Stimulated activated CD4-positive, alpha-beta T cell treated with anti-CD3 and anti-CD28 coated beads, Interleukin-15, amount 100 ng/mL, for 1 hour (primary cell): ENCODE measurements at places on chromosomes 4 and X.

DNA sequence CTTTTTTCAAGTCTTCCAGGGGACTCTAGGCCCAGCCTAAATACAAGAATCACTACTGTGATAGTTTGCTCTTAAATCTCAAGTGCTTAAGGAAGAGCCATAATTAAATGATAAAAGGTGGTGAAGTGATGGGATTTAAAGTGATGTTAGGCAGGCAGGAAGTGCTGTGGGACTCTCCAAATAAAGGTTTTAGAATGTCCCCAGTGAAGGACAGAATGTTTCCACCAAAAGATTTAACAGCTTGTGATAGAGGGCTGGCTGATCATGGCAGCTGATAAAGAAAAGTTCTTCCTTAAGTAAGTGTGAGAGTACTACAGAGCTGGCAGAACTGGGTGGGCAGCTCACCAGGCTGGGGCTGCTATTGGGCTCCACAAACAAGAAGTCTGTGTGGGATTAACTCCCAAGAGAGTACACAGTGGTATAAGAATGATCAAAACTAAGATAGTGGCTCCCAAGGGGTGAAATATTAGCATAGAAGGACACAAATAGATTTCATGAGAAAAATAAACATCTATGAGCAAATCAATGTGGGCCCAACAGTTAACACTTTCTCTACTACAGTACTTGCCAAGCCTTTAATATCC is 637.2 kb upstream of the CPEB2 start:
- DNase-seq: no peak

DNA sequence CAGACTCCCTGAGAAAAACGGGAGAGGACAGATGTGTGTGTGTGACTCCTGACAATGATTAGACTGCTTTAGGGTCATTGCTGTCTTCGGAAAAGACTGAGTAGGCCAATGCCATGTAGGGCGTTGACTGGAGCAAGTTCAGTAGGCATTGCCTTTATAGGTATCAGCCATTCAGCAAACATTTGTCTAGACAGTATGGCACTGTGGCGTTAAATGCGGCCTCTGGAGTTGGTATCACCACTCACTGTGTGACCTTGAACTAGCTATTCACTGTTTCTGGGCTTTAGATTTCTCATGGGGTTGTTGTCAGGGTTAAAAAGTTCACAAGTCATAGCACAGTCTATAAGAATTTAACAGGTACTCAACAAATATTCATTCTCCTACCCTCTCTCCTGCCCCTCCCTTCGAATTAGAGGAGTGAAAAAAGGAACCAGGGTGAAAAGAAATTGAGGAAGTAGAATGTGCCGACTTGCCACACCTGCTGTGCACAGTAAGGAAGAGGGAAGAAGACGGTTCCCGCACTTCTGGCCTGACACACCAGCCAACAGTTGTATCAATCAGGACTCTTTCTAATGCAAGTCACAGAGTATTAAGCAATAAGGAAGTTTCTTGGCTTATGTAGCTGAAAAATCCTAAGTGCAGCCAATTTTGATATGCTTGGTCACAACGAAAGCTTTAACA is 83.2 kb upstream of the PLAC8 start:
- DNase-seq: no peak

GRCh38 chr4:123870216-123870876 is 473.8 kb downstream of the SPRY1 start:
- DNase-seq: no peak

GRCh38 chr4:183932576-183932975 is 27.5 kb downstream of the STOX2 start:
- no peak for DNase-seq

DNA sequence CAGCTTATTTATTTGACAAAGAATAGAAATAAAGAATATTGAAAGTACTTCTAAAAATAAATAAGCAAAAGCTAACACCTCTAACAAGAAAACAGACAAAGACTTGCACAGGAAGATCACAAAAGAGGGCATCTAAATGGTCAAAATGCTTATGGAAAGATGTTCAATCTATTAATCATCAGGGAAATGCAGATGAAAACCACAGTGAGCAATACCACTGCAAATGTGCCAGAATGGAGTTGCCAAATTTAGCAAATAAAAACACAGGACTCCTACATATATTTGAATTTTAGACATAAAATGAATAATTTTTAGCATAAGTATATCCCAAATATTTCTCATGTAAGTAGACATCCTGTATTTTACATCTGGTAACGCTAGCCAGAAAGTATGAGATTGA is 56.1 kb upstream of the HPGD start:
- no peak for DNase-seq

- no peak for DNase-seq
Observed at GRCh38 chr4:185381288-185382196, 14.2 kb downstream of the LRP2BP start.

- DNase-seq: no peak
Observed at GRCh38 chrX:103918050-103918449, 44.4 kb upstream of the TMSB15B start.

DNA sequence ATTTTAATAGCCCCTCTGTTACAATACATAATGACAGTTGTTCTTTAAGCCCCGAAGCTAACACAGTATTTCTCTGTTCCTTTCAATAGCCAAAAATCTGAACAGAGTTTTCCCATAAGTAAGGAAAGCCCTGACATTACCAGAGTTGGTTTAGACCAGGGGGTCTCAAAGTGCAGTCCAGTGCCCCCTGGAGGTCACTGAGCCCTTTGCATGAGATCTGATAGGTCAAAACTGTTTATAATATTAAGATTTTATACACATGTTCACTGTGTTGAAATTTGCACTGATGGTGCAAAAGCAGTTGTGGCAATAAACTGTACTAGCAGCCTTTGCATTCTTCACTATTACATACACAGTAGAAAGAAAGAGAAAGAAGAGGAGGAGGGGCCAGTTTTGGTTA is 177.1 kb downstream of the SPANXN3 start:
- no peak for DNase-seq

DNA sequence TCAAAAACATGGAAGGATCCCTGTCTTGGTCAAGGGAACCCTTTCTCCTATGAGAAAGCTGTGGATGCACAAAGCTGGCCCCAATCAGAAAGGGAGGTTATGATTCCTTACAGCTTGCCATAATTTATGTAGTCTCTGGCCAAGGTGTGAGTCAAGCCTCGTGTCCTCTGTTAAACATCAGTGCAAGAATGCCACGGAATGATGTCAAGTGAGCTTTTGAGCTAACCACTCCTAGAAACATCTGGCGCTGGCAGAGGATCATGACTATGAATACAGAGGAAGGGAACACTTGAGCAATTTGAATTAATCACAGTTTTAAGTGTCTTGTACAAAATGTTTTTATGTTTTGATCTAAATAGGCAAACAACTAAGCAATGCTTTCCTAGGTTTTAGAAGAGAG is 51.5 kb upstream of the RAP2C start:
- no peak for DNase-seq

DNA sequence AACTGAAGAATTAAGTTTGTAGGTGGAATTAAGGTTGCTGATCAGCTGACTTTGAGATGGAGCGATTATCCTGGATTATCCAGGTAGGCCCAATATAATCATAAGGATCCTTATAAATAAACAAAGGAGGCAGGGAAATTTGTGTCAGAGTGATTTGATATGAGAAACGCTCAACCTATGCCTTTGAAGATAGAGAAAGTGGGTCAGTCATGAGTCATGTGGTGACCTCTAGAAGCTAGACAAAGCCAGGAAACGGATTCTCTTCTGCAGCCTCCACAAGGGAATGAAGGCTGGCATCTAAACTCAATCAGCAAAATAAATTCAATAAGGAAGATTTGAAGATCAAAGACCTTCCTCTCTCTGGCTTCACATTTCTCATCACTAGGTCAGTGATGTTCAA is 41.5 kb upstream of the SMIM10 start:
- DNase-seq: no peak

GRCh38 chr4:154502111-154502510 is 10.5 kb upstream of the DCHS2 start:
- no peak for DNase-seq

DNA sequence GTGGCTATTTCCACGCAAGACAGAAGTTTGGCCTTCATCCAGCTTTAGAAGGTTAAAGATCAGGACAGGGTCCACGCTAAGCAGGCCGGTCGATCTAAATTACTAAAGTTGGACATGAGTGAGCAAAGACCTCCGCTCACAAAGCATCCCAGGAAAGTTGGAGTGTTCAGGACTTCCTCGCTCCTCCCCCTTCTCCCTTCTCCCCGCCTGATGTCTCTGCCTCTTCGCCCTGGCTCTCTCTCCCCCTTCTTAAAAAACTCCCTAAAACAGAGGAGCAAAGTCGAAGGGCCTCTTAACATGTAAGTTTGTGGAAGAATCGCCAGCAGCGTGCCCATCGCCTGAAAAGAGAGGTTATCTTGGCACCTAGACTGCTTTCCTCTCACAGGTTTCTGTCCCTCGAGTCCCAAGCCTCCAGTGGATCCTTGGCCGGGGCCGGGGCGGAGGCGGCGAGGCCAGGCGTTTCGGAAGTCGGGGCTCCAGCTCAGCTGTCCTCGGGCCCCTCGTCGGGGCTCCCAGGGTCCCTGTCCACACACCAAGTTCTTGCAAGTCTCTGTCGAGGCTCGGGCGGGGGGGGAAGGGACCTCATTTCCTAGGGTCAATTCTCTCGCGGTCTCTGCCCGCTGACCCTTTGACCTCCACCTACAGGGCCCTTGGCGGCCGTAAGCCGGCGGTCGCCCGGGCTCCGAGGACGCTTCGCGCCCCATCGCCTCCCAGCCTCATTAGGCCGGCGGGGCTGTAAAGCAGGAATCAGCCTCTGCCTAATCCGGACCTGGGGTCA is 7.6 kb downstream of the ZIC3 start:
- no peak for DNase-seq

DNA sequence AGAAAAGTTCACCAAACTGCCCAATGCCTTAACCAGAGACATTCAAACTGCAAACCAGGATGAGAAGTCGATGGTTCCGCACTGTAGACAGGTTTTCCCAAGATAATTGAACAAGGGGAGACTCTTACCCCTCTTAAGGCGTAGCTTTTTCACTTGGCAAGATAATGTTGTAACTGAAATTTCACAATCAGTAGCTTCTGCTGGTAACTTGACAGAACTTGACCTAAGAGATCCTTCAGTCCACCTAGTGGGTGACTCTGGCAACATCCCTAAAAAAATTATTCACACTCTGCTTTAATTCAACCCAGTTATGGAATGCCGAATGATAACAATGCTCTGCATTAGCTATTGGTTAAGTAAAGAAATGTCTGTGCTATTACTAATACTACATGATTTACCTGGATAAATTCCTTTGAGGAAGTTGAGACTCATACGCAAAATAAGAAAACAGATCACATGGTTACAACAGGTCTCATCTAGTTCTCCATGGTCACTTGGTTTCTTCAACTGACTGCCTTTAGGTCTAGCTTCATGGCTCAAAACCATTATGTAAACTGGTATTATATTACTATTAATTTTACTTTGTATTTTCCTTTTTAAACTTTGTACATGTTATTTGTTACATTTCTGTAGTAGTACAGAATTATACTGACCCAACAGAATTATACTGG is 9.1 kb downstream of the ELF2 start:
- DNase-seq: no peak
